ENCODE measurements at places on chromosomes 1 and 21.

- DNase-seq: no peak
These were observed 3.9 kb downstream of the RCC1 start for GRCh38 chr1:28509705-28510272.

- DNase-seq: no peak
These were observed 1.6 kb downstream of the CLEC20A start for GRCh38 chr1:178495158-178495557.

DNA sequence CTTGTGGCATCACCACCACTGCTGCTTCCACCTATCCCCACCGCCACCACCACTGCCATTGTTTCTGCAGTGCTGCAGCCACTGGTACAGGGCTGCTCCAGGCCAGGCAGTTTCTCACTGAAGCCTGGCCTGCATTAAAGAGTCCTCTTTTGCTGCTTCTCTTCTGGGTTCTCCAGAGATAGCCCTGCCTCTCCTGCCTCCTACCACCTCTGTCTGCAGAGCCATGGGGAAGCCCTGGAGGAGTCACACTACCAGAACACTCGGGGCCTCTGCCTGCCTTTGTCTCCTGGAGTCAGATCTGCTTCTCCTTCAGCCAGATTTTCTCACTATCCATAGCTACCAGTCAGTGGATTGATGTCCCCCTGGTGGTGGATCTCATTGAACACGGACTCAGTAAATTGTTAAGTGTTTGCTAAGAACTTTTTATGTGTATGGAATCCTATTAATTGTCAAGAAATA, 37.7 kb upstream of the DDAH1 start:
- no peak for DNase-seq

GRCh38 chr1:232922485-232922884, 27.9 kb upstream of the NTPCR start:
- no peak for DNase-seq

DNA sequence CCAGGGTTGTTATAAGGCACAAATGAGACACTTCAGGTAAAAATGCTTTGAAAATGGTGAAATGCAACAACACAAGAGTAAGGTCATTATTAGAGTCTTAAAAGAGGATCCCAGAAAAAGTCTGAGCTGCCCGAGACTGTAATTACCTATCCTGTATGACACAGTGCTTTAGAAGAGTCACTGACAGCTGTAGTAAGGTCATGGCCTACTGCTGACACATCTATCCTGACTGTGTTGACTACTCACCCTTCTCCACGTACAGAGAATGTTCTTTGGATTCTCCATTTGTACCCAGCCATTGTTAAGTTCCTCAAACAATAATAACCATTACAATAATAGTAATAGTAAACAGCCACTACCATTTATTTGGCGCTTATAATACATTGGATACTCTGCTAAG, 104.4 kb downstream of the CACHD1 start:
- DNase-seq: no peak

DNA sequence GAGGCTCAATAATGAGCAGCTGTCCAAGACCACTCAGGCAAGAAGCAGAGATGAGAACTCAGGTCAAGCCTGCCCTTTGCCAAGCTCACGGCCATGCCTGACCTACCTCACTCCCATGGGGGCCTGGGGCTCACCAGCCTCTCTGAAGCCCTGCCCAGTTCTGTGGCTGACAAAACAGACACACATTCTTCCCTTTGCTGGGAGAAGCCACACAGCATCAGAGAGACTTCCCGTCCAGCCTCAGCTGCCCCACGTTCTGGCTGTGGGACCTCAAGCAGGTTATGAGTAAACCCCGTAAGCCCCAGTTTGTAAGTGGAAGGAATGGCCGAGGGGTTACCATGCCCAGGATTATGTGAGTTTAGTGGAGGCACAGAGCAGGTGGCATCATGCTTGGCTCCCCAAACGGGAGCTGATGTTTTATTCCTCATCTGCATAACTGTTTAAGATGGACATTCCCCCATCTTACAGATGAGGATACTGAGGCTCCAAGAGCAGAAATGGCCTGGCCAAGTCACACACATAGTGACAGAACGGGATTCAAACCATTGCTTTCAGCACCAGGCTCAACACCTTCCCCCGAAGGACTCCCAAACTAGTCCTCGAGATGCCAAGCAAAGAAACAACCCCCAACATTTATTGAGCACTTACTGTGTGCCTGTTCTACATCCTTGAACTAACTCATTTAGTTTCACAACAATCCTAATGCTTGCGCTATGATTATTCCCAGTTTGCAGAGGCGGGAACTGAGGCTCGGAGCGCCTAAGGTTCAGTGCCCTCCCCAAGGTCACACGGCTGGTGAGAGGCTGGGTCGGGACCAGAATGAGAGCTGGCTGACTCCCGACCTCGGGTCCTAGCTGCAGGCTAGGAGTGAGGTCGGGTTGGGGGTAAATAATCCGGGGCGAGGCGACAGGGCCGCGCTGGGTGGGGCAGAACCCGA, 49.1 kb upstream of the LAPTM5 start:
- no peak for DNase-seq

DNA sequence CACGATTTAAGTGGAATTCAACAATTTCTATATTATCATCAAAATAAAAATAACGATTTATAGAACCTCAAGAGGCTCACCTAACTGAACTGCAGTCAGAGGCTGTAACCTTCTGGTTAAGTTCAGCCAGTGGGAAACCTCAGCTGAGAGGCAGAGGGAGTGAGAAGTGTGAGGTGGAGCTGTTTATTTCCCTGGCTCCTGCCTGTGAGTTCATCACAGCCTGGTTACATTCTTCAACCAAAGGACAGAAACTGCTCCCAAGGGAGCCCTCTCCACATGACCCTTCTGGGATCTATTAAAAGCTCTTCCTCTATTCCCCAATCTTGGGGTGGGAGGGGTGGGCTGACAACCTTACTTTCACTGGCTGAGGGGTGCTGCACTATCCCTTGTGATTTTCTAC, 22.2 kb downstream of the DYNLT5 start:
- DNase-seq: no peak

- DNase-seq: no peak
These were observed 370.2 kb downstream of the GPATCH2 start for GRCh38 chr1:217260676-217261075.

DNA sequence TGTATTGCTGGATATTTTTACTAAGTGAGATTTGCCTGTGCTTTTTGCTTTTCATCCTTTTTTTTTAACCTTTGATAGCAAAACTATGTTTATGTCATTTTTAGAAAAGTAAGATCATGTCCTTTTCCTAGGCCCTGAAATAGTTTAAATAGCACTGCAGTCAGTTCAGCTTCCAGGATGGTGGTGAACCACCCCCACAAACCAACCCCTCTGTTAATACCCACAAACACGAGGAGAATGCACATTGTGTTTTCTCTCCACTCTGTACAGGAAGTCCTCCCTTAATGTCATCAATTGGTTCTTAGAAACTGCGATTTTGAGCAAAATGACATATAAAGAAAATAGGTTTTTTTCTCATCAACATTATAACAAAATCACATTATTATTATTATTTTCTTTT, 117.7 kb upstream of the DSCAM start:
- DNase-seq: no peak

- no peak for DNase-seq
These were observed 3.2 kb upstream of the SRRM1 start for GRCh38 chr1:24639881-24640280.
